ENCODE measurements at places on chromosomes 6 and 20.

GRCh38 chr20:22232473-22232872 lies 351.9 kb downstream of the FOXA2 start:
- no peak for DNase-seq

DNA sequence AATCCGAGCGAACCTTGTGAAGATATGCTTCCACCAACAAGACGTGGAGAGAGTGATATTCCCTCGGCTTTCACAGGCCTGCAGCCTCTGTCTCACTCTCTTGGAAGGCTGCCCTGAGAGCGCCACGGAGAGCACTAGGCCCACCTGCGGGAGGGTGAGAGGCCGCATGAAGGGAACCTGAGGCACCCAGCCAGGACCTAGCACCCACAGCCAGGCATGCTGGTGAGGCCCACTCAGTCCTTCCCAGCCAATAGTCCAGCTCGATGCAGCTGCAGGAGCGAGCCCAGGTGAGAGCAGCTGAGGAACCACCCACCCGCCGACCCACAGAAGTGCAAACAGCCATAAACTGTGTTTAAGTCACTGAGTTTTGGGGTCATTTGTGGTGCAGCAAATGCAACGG lies 227.2 kb downstream of the QKI start:
- DNase-seq: no peak

DNA sequence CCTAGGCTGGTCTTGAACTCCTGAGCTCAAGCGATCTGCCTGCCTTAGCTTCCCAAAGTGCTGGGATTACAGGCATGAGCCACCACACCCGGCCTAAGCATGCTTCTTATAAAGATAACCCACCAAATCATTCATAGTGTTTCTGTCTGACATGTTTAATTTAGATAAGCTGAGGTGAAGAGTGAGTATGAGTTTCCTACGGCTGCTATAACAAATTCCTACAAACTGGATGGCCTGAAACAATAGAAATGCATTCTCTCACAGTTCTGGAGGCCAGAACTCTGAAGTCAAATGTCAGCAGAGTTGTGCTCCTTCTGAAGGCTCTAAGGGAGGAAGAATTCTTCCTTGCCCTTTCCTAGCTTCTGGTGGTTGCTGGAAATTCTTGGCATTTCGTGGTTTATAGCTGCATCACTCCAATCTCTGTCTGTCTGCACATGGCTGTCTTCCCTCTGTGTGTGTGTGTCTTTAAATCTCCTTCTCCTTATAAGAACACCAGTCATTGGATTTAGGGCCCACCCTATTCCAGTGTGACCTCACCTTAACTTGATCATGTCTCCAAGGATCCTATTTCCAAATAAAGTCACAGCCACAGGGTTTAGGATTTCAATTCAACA lies 29.9 kb downstream of the MAPK13 start:
- DNase-seq: no peak

- DNase-seq: no peak
Observed at GRCh38 chr20:48070991-48071652, 285.8 kb upstream of the SULF2 start.

DNA sequence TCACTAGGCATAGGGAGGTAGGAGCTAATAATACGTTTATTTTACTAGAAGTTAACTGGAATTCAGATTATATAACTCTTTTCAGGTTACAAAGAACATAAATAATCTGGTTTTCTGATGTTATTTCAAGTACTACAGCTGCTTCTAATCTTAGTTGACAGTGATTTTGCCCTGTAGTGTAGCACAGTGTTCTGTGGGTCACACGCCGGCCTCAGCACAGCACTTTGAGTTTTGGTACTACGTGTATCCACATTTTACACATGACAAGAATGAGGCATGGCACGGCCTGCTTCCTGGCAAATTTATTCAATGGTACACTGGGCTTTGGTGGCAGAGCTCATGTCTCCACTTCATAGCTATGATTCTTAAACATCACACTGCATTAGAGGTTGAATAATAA lies 1.1 kb downstream of the HFE start:
- DNase-seq: no peak

DNA sequence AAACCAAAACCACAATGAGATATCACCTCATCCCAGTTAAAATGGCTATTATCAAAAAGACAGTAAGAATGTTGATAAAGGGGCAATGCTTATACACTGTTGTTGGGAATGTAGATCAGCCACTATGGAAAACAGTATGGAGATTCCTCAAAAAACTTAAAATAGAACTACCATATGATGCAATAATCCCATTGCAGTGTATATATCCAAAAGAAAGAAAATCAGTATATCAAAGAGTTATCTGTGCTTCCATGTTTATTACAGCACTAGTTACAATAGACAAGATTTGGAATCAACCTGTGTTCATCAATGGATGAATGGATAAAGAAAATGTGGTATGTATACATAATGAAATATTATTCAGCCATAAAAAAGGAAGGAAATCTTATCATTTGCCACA lies 3.5 kb upstream of the FABP7 start:
- no peak for DNase-seq
